NCI-H460 (cell line): ENCODE measurements at places on chromosomes 7 and 10. TPM values are rescaled to one million over a fixed set of nuclear protein-coding genes. Genes with fewer than 3 reads are reported as not detected.
A peak's percentile ranks its signal among the peaks of the same experiment; 100 is the strongest.

Gene BUD31
- total RNA-seq = 211 and 220 TPM in 2 replicates

Gene PARD3
- 71.6 and 75.1 TPM in 2 replicates for total RNA-seq

Gene ANKRD2
- 2.0 and 3.1 TPM in 2 replicates for total RNA-seq

Gene BHLHA15
- total RNA-seq = 2.4 and 4.4 TPM in 2 replicates

Gene IFIT2
- 1.1 and 1.2 TPM in 2 replicates for total RNA-seq

Gene SERPINE1
- total RNA-seq = 11.9 and 12.3 TPM in 2 replicates

GRCh38 chr7:144527051-144527471 lies 123.6 kb upstream of the NOBOX start:
- no peak for DNase-seq

DNA sequence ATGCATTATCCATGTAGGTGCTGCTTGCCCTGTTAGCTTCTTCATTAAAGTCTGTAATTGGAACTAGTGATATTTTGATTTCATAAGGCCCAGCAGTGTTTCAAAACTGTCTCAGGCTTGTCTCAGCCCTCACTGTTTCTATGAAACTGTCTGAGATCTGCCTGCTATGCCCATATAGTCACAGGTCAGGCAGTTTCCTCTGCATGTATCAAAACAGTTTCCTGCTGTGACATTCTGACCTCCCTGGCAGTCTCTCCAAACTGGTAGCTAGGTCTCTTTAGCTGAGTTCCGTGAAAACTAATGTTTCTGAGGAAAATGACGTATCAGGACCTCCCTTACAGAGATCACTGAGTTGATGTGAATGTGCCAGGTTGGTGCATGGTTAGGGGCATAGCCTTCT lies 18.9 kb upstream of the SEMA3D start:
- no peak for DNase-seq

DNA sequence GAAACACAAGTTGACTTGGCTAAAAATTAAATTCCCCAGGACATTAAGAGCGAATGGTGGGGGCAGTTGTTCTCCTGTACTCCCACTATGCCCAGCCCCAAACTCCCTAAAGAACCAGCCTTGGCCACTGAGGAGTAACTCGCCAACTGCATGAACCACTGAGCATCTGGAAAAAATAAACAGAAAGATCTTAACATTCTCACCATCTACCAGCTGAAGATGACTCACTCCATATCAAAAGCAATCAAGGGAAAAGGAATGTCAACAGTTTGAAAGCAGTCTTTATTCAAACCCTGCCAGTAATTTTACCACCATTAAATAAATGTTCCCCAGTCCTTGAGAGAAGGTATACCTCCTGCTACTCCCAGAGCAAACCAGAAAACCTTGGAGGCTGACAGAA lies 45.4 kb downstream of the CTTNBP2 start:
- no peak for DNase-seq

- no peak for DNase-seq
Observed at GRCh38 chr7:122942059-122942458, 53.4 kb downstream of the TAS2R16 start.

- DNase-seq = peak; percentile 11
Observed at GRCh38 chr7:128697302-128697905, 25.3 kb downstream of the GARIN1A start.

DNA sequence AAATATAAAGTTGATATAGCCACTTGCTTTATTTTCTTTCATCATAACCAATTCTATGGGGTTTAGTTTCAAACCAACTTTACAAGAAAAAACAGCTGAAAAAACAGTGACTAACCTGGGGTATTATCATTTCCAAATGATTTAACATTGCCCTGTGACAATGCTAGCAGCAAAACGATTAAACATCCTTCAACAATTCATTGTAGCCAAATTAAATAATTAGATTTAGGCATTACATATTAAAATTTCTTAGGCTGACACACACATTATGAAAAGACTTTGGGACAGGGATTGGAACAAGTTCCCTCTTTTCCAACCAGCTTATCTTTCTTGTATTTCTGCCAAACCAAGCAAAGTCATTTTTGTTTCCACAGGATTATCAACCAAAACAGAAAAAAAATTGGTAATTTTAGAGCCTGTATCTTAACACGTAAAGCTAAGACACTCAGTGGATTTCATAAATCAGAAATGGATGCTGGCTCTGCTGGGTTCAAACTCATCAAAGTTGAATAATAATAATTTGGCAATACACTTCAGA lies 84.0 kb downstream of the SEMA3D start:
- peak; percentile 41 for DNase-seq

DNA sequence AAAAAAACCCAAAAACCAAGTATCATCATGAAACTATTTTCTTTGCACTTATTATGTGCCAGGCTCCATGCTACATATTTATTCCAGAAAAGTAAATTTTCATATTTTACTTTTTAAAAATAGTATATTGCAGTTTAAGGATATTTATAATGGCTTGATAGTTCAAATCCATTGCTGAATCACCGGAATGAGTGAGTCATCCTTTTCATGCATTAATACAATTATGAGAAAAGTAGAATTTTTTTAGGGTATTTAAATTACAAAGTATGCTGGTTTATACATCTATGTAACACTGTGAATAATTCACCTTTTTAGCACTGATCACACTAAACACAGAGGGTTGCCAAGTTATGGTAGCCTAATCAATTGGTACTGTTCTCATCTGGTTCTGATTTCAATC lies 54.3 kb downstream of the SLC16A9 start:
- no peak for DNase-seq

DNA sequence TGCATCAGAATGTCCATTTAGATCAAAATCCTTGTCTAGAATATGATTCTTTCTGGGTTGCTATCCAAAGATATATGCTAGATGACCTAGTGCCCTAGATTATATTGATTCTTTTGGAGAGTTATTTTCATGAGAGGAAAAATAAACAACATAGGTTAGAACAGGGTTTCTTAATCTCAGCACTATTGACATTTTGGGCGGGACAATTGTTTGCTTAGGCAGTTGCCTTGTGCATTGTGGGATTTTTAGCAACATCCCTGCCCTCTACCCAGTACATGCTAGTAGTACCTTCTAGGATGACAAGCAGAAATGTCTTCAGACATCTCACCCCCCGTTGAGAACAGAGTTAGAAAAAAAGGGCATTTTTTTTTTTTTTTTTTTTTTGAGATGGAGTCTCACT lies 25.1 kb upstream of the LAMB1 start:
- no peak for DNase-seq

- DNase-seq = no peak
Observed at GRCh38 chr10:118449521-118449920, 107.4 kb upstream of the FAM204A start.

GRCh38 chr7:76304888-76305375 lies 2.5 kb downstream of the HSPB1 start:
- DNase-seq = no peak

DNA sequence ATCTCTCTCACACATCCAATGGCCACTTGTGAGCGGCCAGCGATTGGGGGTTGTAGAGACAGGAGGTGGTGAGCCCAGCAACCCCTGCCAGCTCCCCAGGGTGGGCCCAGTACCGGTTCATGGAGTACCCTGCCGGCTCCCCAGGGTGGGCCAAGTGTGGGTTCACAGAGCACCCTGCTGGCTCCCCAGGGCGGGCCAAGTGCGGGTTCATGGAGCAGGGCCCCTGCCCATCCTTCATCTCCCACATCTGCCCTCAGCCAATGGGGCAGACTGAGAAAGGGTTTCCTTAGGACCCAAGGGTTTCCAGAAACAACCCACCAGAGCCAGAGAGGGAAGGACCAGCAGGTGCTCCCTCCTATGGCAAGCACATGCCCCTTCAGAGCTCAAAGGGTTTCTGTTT lies 21.4 kb upstream of the SLIT1 start:
- no peak for DNase-seq

GRCh38 chr10:114584419-114584818 lies 73.7 kb downstream of the ABLIM1 start:
- DNase-seq = no peak

GRCh38 chr10:8992009-8992408 lies 937.5 kb downstream of the GATA3 start:
- DNase-seq = no peak

- no peak for DNase-seq
Observed at GRCh38 chr7:77697535-77697831, 1.2 kb downstream of the RSBN1L start.

DNA sequence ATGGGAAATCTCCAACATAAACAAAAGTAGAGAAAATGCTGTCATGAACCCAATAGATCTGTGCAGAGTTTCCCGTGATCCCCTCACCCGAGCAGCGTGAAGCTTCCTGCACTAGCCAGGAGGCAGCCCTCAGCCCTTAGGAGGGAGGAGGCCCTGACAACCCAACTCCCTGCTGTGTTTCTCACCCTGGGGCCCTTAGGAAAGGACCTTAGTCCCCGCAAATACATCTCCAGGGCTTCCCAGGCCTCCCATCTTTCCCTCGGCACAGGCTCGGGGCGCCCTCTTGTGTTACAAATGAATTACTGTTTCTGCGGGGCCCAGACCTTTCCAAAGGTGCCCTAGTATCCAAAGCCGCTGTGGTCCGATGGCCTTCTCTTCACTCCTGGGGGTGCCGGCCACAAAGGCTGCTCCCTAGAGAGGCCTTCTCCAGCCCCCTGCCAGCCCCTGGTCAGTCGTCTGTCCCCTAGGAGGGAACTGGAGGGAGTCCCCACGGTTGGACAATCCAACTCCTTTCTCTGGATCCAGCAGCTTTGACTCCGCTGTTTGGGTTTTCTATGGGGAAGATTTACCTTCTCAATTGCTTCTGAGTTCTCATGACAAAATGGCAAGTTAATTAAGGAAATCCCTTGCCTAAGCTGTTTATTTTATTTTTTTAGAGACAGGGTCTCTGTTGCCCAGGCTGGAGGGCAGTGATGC lies 49.9 kb upstream of the SH2B2 start:
- DNase-seq = peak; percentile 70

GRCh38 chr10:99419688-99420087 lies 10.7 kb downstream of the GOT1 start:
- no peak for DNase-seq

DNA sequence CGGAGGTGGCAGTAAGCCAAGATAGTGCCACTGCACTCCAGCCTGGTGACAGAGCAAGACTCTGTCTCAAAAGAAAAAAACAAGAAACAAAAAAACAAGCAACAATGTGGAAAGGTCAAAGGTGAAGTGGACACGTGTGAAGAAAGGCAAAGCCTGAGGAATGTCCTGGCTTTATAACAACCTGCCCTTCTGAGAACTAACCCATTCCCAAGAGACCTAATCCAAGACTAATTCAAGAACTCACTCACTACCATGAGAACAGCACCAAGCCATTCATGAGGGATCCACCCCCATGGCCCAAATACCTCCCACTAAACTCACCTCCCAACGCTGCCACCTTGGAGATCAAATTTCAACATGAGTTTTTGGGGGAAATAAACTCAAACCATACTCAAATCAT lies 47.5 kb upstream of the KIF5B start:
- DNase-seq = no peak

GRCh38 chr7:139231513-139232376 lies 708 bp downstream of the UBN2 start:
- no peak for DNase-seq

DNA sequence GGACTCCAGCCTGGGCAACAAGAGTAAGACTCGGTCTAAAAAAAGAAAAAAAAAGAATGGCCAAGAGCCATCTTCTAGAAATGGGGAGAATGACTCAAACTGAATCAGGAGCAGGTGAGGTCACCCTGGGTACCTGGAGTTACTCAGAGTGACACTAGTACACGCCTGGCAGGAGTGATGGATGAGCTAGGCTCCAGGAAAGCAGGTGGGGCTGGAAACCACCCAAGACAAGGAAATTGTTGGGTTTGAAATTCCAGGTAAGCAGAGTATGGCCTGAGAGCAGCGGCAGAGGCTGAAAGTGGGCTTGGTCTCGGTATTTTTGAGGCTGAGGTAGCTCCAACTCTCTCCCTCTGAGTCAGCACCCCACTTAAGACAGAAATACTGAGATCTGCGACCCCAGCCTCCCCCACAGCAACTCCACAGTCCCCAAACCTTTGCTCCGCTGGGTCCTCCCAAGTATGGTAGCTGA lies 18.5 kb downstream of the DDIT4 start:
- no peak for DNase-seq

DNA sequence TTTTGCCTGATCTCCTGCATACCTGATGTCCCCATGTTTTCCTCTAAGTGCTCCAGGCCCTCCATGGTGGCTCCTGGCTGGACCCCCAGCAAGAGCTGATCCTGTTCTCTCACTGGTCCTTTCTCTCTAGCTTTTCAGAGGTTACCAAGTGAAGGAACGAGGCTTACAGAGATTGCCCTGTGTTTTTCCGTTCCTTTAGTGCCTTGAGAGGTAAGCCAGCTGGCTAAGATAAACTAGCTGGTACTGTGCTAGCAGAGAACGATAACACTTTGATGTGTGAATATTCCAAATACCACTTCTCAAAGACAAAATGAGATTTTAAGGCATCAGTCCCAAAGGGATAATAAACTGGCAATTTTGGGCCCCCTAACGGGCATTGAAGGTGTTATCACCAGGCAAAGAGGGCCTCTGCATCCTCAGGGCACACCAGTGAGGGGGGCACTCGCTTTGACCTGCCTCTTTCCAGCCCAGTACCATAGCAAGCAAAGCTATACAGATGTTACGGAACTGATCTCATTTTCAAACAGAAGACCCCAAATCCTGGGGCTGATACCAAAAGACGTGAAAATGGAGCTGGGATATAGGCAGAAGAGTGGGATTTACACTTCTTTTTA lies 8.4 kb upstream of the CCNY start:
- no peak for DNase-seq

DNA sequence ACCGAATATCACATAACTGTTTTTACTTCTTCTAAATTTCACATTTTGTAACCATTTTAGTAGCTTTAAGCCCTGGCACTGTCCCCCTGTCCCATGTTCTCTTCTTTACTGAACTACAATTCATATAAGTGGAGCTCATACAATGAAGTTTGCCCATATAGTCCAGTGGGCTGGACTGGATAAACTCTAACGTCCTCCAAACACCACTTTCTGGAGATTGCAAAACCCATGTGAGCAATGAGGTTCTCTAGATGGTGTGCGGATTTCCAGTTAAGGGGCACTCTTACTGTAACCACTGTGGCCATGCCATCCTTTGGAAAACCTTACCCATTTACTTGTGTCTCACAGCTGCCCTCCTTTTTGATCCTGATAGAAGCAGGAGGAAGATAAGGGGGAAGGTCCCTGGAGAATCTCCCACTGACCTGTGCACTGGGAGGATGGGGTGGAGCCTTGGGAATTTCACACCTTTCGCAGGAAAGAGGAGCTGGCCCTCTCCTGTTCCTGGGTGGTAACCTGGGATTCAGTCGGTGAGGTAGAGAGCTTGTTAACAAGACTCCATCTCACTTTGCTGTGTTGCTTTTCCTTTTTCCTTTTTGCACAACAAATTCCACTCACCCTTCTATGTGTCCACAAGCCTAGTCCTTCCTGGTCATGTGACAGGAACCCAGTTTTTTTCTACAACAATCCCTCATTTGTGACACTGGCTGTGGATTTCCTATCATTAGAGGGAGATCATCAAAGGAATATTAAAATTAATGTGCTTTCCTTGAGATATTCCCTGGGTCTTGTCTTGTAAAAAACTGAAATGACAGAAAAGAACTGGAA lies 120.7 kb downstream of the ARID5B start:
- no peak for DNase-seq

- peak; percentile 63 for DNase-seq
Observed at GRCh38 chr10:123135415-123136141, at the start of gene HMX3. HMX3 (plus strand) TSS chr10:123135970; CDS start chr10:123136051, 81 bp downstream.
